Adipocyte (in vitro differentiated cells): ENCODE measurements at places on chromosomes 11 and 22.

DNA sequence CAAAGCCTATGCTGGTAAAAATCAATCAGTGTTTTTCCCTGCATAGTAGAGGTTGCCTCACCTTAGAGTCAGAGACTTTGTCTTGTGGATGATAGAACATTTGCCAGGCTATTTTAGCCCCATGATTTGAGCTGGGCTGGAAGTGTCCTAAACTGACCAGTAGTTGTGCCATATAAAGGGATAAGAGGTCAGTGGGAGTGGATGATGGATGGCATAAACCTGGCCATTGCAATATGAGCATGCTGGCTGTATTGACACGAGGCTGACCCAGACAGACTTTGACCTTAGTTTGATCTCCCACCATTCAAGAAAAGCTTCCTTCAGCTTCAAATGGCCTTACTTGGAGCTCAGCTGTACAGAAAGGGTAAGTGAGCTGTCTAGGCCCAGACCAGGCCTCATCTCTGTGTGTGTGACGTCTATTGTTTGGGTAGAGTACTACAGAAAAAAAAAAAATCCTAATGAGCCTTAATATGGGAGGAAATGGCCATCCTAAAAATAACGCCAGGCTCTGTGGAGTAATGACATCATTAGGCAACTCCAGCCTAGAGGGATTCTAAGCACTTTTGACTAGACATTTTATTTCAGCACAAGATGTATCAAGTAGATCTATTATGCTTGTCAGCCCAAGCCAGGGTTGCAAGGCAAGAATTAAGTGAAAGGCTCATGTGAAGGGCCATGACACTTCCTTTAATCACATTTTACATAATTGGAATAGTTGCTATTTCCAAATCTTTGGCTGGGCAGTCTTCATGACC is 51.3 kb upstream of the CADM1 start:
- DNase-seq, result no peak

DNA sequence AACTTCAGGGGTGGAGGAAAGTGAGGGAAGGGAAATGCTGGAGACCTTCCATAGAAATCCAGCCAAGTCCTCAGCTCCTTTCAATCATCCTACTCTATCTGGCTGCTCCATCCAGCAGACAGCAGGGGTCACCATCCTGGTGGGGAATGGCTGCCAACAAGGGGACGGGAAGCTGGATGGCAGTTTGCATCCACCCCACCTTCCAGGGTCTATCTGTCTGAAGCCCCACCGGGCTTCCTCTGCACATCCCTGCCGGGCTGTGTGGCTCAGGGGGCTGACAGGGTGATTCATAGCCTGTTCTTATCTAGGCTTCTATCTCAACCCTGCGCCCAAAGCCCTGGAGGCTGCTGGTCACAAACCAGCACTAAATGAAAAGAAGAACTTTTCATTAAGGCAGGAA is 1.1 kb downstream of the SYTL2 start:
- peak; percentile 34 for DNase-seq

DNA sequence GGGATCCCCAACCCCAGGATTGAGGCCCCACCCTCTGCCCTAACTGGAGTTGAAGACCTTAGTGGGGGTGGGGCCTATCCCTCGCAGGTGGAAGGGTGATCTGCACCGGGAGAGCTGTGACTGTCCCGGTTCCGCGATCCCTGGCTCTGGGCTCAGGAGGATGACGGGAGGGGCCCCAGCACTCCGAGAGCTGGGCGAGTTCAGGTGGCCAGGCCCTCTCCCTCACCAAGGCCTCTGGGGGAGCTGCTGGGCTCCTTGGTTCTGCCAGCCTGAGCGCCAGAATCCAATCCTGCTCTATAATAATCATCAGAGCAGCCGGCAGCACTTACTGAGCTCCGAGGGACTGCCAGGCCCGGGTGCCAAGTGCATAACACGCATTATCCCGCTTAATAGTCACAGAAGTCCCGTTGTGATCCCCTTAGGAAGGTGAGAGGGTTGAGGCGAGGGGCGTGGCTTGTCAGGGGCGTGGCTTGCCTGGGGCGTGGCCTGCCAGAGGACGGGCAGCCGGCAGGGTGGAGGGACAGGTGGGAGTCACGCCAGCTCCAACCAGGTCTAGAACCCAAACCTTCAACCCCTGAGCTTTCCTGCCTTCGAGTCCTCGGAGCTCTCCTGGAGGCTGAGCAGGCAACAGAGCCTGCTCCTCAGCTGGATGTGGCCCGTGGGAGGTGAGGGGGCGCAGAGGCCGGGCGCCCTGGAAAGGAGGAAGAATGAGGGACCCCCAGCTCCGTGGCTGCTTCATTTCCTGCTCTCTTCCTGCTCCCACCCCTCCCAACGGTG is 7.3 kb upstream of the SYT7 start:
- peak; percentile 21 for DNase-seq

DNA sequence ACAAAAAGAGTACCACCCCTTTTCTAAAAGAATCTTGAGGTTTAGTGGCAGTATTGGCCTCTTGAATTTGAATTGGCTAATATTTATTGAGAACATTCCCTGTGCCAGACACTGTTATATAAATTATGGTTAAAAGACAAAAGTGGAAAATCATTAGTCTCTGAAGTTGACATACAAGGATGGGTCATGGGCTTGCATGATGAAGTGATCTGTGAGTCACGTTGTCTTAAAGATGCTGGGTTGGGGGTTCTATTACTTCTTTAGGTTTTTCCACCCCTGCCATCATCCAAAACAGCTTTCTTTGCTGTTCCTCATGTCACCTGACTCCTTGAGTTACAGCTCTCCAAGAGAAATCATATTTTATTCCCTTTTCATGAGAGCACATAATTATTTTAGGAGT is 85.0 kb downstream of the CD44 start:
- peak; percentile 15 for DNase-seq

- no peak for DNase-seq
Observed at GRCh38 chr22:49093192-49093880, 734.3 kb downstream of the BRD1 start.

- no peak for DNase-seq
Observed at GRCh38 chr11:134932761-134933160, 520.7 kb upstream of the B3GAT1 start.

GRCh38 chr11:95305705-95306104 is 74.7 kb upstream of the SESN3 start:
- DNase-seq, result no peak

DNA sequence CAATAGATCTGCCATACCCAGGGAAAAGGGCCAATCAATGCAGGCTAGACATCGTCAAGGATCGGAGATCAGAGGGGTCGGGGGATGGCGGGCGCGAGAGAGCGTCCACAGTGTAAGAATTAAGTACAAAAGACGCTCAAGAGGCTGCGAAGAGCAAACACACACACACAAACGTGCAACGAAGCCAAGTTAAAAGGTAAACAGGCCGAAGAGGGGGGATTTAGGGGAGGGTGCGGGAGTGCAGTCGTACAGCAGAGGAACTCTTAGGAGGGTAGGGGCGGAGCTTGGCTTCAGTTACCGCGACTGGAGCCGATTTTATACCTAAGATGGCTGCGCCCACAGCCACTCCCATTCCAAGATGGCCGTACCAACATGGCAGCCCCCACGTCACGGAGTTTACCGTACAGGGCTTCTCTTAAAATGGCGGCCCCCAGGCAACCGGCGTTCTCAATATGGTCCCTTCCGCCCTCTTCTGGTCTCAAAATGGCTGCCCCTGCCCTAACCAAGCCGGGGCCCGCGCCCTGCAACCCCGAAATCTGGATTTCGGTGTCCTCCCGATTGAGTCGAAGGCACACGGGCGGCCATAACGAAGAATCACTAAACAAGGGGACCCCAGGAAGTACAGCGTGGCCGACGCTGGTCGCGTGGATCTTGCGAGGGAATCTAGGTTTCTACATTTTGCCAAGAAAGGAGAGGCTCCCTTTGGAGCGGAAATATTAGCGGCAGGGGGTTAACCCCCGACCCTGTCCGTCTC is 1.9 kb downstream of the GNG3 start:
- peak; percentile 96 for DNase-seq

GRCh38 chr22:17781319-17782031 is 7.2 kb upstream of the BID start:
- DNase-seq, result peak; percentile 90

- DNase-seq, result no peak
Observed at GRCh38 chr22:25534724-25535123, 29.8 kb upstream of the GRK3 start.

GRCh38 chr22:44648085-44648820 is 53.8 kb upstream of the PRR5 start:
- DNase-seq, result peak; percentile 64

- DNase-seq, result no peak
Observed at GRCh38 chr11:1130276-1131032, 27.3 kb upstream of the MUC5AC start.

GRCh38 chr11:60498399-60498798 is 5.8 kb downstream of the MS4A12 start:
- no peak for DNase-seq

DNA sequence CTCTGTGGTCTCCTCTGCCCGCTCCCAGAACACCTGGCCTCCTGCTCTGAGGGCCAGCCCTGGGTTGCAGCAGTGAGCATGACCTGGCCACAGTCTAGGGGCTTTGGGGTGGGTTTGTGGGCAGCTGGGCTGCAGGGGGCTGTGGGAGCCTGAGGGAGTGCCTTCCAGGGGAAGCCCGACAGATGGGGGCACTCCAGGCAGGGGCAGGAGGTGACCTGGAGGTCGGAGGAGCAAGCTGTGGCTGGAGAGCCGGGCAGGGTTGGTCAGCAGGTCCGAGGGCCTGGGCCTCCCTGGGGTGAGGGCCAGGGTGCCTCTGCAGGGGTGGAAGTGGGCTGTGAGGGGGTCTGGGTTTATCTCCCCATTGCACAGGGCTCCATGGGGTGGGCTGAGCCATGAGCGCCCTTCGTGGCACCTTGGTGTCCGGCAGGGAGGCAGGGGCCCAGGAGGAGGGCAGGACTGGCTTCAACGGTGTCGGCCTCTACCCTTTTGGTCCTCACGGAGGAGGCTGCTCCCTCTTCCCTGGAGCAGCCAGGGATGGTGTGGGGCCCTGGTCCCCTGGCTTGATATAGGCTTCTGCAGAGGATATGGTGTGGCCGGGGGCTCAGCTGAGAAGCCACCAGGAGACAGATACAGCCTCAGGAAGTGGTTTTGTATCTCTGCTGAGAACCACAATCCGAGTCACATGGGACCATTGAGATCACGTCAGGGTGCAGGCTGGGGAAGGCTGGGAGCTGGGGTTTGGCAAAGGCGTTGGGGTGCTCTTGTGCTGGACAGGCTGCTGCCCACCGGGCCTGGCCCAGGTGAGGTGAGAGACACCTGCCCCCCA is 22.3 kb downstream of the KCNQ1 start:
- no peak for DNase-seq

GRCh38 chr11:70422692-70423522 is 24.6 kb downstream of the CTTN start:
- DNase-seq, result no peak

DNA sequence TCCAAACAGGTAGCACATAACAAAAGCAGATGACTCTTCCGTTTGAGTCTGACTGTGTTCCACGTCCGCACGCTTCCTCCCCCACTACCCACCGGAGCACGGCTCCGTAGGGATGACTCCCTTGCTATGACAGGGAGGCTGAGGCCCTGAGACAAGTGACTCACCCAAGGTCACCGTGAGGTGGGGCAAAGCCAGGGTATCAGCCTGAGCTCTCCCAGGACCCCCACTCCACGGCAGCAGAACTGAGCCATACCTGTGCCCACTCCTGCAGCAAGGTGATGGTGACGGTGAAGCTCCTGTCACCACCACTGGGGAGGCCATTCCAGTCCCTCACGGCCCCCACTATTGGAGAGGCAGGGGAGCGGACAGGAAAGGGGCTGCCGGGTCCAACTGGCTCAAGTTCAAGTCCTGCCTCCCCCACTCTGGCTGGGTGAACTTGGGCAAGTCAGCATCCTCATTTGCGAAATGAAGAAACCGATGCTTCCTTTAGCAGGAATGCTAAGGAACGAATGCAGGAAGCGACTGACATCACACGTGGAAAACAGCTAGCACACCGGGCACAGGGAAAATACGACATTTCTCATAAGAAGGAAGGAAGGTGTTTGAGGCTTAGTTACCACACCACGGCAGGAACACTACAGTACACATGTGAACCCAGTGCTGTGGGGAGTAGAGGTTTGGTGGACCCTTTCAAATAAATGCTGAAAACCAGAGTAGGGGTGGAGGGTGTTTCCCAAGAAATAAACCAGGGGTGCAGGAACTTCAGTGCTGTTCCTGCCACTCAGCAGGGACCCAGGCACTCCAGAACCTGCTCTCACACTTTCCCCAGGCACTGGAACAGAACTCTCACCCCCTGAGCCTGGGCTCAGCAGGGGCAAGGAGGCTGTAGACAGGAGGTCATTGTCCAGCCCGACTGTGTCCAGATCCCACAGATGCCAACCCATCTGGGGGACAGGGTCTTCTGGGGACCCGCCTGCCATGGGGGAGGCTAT is 32.4 kb upstream of the CBX7 start:
- no peak for DNase-seq

DNA sequence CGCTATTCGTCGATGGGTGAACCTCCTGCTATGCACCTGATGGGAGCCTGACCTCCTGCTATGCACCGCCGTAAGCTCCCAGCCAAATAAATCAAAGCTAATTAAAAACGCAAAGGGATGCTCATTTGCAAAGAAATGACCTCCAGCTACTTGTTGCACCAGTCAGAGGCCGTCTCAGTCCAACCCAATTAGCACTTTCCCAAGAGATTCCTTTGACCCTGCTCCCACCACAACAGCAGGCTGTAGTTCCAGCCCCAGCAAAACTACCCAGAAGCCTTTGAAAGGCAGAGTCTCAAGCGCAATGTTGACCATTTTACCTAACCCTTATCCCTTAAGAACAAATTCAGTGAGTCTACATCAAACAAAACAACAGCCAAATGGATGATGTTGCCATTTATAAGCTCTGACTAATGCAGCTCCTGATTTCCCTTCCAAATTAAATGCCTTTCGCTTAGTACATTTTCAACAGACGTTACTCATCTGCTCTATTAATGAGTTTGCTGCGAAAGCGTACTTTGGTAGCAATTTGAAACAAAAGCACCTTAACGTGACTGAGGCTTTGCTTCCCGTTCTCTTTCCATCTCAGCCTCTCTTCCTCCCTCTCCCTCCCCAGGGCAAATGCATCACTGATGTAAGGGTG is 17.2 kb upstream of the BSX start:
- DNase-seq, result no peak

GRCh38 chr22:35582861-35583670 is 34.1 kb downstream of the MB start:
- DNase-seq, result peak; percentile 77

DNA sequence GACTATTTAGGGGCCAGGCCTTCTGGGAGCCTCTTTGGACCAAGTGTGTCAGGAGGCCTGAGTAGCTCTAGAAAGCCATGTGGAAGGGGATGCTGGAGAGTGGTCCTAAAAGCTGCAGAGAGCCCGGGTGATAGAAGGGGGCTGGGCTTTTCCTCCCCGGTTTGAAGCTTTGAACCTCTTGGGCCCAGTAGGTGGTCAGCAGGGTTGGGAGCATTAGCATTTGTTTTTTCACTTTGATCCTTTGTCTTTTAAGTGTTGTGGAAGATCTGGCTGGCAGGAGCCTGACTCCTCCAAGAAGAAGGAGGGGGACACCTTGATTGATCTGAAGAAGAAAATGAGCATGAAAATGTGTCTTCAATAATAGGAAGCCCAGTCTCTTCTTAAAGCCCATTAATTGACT is 596.6 kb downstream of the INSC start:
- no peak for DNase-seq

DNA sequence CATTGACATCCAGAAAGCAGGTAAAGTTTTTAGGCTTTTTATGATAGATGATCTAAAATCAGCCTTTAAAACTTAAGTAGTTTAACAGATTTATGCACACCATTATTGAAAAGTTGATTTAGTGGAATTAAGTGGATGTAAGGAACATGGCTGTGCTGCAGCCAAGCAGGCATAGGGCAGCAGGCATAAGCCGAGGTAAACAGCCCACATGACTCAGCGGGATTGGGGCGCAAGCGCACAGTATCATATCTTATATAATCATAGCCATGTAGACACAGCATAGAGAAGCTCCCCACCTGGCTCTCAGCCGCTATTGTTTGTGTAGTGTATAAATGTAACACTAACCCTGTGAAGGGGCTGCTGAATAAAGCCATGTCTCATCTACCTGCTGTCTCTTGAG is 157.5 kb downstream of the WNT11 start:
- DNase-seq, result no peak
